ENCODE measurements at places on chromosomes 4 and X. TPM values are rescaled to one million over a fixed set of nuclear protein-coding genes. Genes with fewer than 3 reads are reported as not detected.

SASH3 gene
- 1.6 TPM for total RNA-seq

CYLC1 gene
- total RNA-seq, result not detected

SULT1B1 gene
- 1.3 TPM for total RNA-seq

GRIA3 gene
- 0.36 TPM for total RNA-seq

HPSE gene
- total RNA-seq, result 15.4 TPM

BTC gene
- total RNA-seq, result 1.4 TPM

USP51 gene
- total RNA-seq, result 0.40 TPM

HNRNPDL gene
- 111 TPM for total RNA-seq

BEX3 gene
- 46.9 TPM for total RNA-seq

ARAP2 gene
- total RNA-seq, result 28.5 TPM

SRPX2 gene
- total RNA-seq, result 18.9 TPM

FGD1 gene
- total RNA-seq, result 8.2 TPM

USP53 gene
- 19.5 TPM for total RNA-seq

ACE2 gene
- total RNA-seq, result 2.2 TPM

PAGE2 gene
- not detected for total RNA-seq

CDK16 gene
- 80.7 TPM for total RNA-seq

CXCL11 gene
- 0.24 TPM for total RNA-seq

ARX gene
- total RNA-seq, result not detected

PLCXD1 gene
- 17.8 TPM for total RNA-seq

SYNPO2 gene
- total RNA-seq, result 13.3 TPM

MTTP gene
- total RNA-seq, result not detected

JAKMIP1 gene
- not detected for total RNA-seq

CSN3 gene
- not detected for total RNA-seq

AMBN gene
- total RNA-seq, result not detected

NSUN7 gene
- 2.0 TPM for total RNA-seq

CLTRN gene
- 0.20 TPM for total RNA-seq

SLC25A6 gene
- total RNA-seq, result 294 TPM

ARHGAP36 gene
- total RNA-seq, result not detected
